Dorsolateral prefrontal cortex (tissue), 122 donors: ENCODE measurements at places on chromosomes 3 and 15.
A peak's percentile ranks its signal among the peaks of the same experiment; 100 is the strongest.

DNA sequence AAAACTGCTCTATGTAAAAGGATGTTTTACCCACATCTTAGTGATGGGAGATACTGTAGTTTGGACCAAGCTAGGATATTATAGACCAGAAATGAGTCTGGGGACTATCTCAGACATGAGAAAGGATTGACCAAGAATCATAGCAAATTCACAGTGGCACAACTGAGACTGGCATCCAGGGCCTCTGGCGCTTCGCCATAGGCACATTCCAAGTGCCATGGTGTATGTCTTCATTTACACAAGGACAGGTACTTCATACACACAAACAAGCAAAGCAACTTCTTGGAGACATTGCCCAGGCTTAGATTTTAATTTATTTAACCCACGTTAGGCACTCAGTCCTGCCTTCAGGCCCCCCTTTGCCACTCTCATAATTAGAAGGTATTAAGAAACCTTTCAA is 28.9 kb downstream of the CACNA1D start:
- no peak for DNase-seq

- DNase-seq: no peak
Observed at GRCh38 chr3:99911433-99911832, 93.8 kb downstream of the CMSS1 start.

DNA sequence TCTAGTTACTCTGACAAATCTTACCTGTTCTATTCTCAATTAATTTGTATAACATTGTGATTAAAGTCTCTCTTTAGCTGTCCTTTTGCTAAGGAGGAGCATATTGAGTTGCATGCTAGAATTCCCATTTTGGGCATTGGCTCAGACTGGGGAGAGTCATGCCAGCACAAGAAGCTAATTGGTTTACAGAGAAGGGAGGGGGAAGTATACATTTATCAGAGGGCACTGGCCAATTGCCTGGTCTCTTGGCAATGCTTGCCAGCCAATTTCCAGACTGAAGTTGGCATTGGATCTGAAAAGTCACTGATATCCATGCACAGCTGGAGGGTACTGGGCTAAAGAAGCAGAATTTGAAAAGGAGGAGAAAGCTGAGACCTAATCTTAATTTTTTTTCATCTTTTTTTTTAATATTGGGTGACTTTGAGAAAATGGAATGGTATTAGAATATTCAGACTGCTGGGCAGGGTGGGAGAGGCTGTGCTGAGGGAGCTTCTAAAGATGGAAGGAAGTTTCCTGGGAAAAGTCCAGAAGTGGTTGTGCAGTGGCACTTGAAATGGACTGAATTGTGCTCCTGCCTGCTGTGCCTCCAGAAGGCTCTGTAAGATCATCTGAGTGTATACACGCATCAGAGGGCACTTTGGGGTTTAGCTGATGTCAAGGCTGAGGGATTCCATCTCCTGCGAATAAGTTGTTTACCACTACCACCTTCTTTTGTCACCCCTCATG is 365.2 kb upstream of the DPH6 start:
- DNase-seq: no peak

DNA sequence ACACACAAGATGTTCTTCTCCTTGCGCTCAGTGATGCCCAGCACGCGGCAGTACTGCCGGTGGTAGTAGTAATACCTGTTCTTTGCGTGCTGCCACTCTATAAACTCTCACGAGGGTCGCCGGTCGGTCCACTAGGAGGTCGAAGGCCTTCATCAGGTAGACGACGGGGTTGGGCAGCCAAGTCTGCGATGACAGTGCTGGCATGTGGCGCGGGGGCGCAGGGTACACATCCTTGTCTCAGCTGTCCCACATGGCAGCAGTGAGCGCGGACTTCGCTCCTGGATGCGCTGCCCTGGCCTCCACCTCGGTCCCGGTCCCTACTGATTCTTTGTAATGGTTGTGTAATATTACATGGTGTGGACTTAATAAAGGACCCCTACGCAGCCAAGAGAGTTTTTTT is 50.1 kb upstream of the CGNL1 start:
- DNase-seq: no peak

- peak; percentile 65 for DNase-seq
Observed at GRCh38 chr3:71973274-71974030, 188.5 kb upstream of the PROK2 start.

GRCh38 chr3:193780810-193781478 is 187.9 kb downstream of the OPA1 start:
- peak; percentile 55 for DNase-seq

GRCh38 chr3:117602058-117602644 is 892.6 kb downstream of the TUSC7 start:
- no peak for DNase-seq

GRCh38 chr15:40984964-40985363 is 31.7 kb downstream of the CHAC1 start:
- DNase-seq: no peak

DNA sequence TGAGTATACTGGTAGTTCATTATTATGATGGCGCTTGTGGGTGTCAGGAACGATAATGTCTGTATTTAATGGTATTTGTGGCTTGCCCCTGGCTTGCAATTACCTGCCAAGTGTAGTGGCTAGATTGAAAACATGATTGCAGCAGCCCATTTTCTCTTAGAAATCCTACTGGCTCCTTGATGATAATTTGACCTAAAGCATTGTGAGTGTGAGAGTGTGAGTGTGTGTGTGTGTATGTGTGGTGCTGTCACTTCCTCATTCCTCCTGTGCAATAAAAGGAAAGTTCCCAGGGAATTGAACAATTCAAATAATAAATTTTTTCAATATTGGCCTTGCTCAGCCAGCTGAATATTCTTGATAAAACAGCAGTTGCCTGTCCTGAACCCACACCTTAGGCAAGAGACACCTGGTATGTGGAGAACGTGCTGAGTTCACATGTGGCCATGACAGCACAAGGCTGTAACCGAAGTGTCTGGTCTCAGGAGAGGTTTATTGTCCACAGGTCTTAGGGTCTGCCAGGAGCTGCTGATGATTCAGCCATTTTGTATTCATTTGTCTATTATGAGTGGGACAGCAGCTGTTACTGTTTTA is 193.3 kb downstream of the CD47 start:
- no peak for DNase-seq

DNA sequence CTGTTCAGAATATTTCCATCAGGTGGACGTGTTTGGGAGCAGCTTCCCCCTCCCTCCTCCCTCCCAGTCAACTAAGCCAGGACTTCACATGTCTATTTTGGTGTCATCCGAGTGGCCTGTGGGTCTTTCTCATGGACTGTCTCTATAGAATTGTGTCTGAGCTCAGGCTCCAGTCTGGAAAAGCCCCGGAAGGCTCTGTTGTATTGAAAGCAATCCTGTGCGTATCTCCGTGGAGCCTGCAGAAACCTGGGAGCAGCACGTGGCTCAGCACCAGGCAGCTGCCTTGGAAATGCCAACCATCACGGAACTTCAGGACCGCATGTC is 25.2 kb downstream of the COLQ start:
- no peak for DNase-seq

GRCh38 chr3:104628185-104628789 is 738.4 kb upstream of the ALCAM start:
- no peak for DNase-seq

DNA sequence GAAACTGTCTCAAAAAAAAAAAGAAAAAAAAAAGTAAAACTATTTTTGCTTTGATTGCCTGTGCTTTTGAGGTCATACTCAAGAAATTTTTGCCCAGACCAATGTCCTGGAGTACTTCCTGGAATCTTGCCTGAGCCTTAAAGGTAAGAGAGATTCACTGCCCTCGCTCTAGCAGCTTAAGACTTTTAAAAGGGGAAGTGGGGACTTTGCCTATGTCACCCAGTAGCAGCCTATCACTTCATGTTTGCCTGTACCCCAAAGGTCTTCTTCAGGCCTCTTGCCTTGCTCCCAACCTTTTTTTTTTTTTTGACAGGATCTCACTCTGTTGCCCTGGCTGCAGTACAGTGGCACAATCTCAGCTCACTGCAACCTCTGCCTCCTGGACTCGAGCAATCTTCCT is 18.9 kb upstream of the GOLGB1 start:
- no peak for DNase-seq

DNA sequence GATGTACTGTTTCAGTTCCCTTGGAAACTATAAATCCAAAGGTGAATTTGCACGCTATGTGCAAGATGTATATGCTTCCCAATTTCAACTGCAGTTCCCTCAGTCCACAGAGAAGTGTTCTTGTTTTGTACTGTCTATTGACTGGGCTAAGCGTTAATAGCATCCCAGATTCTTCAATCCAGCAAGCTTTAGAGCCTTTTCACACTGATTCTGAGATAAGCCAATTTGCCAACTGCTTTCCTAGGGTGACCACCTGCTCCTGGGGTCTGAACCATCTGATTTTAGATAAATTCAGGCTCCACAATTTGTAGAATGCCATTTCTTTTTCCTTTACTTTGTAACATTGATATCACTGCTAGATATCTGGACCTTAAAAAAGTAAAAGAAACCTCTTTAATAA is 340.1 kb downstream of the PTPRG start:
- peak; percentile 29 for DNase-seq

DNA sequence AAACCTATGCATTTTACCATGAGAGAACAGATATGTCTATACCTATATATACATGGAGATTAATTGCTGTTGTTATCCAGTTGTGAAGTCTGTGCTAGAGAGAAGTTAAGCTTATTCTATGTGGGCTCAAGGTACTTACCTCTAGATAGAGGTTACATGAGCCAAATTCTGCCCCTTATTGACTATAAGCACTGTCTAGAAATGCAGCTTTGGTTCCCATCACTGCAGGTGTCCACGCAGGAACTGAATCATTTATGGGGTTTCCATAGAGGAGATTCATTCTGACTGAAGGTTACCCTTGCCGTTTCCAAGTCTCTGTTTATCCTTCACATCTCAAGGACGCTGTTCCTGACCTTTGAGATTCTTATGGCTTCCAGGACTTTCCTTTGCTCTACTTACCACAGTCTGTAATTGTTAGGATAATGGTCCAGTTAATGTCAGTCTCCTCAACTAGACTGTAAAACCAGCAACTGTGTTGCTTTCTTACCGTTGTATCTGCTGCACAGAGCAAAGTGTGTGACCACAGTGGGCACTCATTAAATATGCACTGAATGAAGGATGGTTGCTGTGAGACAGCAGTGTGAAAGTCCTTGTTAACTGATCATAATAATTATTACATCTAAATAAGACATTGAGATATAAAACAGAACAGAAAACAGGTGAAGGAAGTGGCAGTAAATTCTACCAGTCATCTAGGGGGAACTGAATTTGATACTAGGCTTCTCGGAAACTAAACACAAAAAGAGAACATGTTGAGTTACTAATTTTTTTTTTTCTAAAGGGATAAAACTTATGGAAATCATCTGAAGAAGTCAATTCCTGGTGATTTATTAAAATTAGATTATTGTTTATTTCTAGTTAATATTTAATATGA is 44.0 kb upstream of the BCL6 start:
- DNase-seq: no peak

DNA sequence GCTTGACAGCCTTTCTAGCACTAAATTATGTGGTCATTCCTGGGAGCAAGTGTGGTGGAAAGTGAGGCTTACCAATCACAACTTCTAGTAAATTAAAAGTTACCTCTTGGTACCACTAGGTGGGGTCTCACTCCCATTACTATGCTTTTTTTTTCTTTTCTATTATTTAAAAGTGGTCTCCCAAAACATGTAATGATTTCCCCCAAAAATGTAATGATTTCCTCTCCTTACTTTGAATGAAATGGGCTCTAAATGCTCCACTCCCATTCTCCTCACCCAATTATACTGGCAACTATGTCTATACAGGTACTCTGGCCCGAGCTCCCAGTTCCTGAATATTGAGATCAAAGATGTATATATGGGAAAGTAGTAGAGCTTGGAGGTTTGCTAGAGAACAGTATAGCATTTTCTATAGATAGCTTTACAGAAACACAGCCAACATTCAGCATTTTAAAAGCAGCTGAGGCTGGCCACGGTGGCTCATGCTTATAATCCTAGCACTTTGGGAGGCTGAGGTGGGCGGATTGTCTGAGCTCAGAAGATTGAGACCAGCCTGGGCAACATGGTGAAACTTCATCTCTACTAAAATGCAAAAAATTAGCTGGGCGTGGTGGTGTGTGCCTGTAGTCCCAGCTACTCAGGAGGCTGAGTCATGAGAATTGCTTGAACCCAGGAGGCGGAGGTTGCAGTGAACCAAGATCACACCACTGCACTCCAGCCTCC is 70.9 kb downstream of the DCUN1D1 start:
- DNase-seq: no peak

- no peak for DNase-seq
Observed at GRCh38 chr15:78224023-78224411, 10.3 kb downstream of the ACSBG1 start.

- DNase-seq: no peak
Observed at GRCh38 chr3:46750555-46751038, 32.9 kb upstream of the PRSS50 start.

GRCh38 chr15:41790756-41791546 is 16.7 kb downstream of the MAPKBP1 start:
- DNase-seq: no peak

DNA sequence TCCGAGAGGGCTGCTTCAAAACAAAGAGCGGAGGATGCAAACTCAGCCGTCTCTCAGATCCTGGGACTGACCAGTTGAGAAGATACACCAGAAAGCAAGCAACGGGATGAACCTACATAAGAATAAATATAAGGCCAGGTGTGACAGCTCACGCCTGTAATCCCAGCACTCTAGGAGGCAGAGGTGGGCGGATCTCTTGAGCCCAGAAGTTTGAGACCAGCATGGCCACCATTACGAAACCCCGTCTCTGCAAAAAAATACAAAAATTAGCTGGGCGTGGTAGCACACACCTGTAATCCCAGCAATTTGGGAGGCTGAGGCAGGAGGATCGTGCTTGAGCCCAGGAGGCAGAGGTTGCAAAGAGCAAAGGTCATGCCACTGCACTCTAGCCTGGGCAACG is 31.7 kb downstream of the RBPMS2 start:
- DNase-seq: no peak

DNA sequence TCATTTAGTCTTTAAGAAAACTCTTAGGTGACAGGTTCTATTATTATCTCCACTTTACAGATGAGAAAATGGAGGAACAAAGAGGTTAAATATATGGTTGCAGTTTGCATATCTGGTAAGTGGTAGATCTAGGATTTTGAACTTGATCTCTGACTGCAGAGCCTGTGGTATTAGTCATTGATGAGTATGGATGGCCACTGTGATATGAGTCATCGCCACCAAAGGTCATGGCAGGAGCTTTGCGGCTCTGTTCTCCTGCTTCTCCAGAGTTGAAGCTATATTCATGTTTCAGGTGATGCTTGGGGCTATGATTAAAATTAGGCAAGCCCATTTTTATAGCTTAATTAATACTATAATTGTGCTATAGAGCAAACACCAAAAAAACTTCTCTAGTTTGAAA is 306.2 kb upstream of the DPPA4 start:
- DNase-seq: no peak

DNA sequence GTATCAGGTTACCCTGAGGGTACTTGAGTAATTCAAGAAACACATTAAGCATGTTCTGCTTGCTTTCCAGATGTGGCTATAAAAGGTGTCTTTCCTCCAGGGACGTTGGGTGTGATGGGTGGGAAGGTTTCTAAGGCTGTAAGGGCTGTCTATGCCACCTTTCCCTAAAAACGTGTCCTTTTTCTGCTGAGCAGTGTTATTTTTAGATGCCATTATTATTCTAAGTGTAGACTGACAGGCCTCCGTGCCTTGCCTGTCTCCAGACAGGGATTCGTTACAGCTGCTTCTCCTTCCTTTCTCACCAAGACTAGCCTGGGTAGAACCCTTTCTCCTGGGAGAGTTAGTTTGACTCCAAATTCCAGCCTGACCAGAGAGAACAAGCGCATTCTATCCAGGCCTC is 26.8 kb upstream of the RHO start:
- no peak for DNase-seq
